ENCODE measurements at places on chromosomes 6 and 20. TPM values are rescaled to one million over a fixed set of nuclear protein-coding genes. Genes with fewer than 3 reads are reported as not detected.

DNA sequence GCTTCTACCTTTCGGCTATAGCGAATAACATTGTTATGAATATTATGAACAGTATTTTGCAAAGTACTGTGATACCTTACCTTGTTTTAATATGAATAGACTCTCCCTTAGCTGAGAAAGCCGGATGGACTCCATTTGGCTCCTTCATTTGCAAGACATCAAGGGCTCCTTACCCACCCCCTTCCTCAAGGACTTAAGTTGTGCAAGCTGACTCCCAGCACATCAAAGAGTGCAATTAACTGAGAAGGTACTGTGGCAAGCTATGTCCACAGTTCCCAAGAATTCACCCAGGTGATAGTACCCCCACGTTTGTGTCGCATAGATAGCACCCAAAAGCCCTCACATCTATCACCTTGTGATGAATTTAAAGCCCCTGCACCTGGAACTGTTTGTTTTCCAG is 11.2 kb downstream of the CST5 start:
- H3K27ac ChIP-seq: no peak overlapping the region
- H3K4me1 ChIP-seq: peaks cover 23% of the 10 kb centered on the region
- no peaks in the 10 kb centered on the region for H3K36me3 ChIP-seq
- no peak overlapping the region for H3K4me3 ChIP-seq
- H3K27me3 ChIP-seq: peaks cover 5% of the 10 kb centered on the region

DNA sequence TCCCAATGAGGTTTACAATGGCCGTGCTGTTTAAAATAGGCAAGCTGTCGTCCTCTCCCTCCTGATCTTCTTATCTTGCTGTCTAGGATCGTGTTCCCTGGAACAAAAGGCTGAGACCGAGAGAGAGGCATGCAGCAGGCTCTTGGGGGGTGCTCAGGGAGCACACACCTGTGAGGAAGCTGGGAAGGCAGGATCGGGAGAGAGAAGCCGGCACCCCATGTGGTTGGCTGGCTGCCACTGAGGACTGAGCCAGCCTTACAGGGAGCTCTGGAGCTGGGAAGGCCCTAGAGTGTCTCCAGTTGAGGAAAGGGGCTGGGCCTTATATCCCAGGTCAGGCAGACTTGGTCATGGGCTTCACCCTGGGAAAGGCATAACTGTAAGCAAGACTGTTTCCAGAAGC is 184.2 kb downstream of the LY86 start:
- no peaks in the 10 kb centered on the region for H3K36me3 ChIP-seq
- peaks cover 5% of the 10 kb centered on the region for H3K27me3 ChIP-seq
- H3K4me3 ChIP-seq: no peak overlapping the region
- H3K27ac ChIP-seq: no peak overlapping the region

DNA sequence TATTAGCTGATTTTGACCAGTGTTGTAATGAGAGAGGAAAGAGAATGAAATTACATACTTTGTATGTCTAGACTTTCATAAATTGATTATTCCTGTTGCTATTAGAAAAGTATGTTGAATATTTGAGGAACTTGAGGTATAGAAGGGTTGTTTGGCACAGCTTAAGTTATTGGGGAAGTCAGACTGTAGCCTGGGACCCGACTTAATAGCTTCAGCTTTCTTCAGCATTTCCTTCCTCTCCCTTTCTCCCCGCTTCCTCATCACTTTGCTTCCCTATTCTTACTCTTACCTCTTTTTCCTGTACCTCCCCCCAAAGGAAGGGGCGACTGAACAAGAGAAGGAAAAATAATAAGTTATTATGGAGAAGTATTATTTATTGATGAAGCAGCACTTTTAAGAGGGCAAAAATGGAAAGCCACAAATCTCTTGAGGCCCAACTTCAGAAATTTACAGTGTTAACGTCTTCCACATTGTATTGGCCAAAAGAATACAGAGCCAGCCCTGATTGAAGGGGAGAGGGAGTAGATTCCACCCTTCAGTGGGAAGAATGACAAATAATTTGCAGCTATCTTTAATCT is 7.4 kb downstream of the SENP6 start:
- no peak for DNase-seq
- H3K4me3 ChIP-seq: no peak overlapping the region
- H3K36me3 ChIP-seq: peaks cover 14% of the 10 kb centered on the region
- no peak overlapping the region for H3K27ac ChIP-seq

GRCh38 chr6:137200288-137200687 is 18.9 kb downstream of the IFNGR1 start:
- H3K27ac ChIP-seq: no peak overlapping the region
- H3K4me3 ChIP-seq: no peak overlapping the region
- peaks cover 27% of the 10 kb centered on the region for H3K36me3 ChIP-seq
- no peak for DNase-seq
- H3K27me3 ChIP-seq: no peaks in the 10 kb centered on the region

DNA sequence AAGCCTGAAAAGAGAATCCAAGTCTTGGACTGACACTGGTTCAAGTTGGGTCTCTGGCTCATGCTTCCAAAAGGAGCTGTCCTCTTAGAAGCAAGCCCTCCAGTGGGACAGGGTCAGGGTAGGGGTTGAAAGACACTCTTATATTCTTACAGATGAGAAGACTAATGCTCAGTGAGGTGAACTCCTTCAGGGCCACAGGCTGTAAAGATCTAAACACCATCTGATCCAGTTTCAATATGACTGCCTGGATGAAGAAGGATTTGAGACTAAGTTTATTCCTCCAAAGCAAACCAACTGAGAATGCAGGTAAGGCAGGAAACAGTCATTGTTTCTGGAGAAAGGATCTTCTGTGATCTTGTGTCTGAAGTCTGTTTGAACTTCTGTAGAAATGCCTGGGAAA is 99.0 kb upstream of the TAB2 start:
- H3K27me3 ChIP-seq: no peaks in the 10 kb centered on the region
- H3K4me1 ChIP-seq: peaks cover 20% of the 10 kb centered on the region
- H3K4me3 ChIP-seq: no peak overlapping the region
- H3K27ac ChIP-seq: peak overlapping the region; percentile 26
- no peak for DNase-seq

DNA sequence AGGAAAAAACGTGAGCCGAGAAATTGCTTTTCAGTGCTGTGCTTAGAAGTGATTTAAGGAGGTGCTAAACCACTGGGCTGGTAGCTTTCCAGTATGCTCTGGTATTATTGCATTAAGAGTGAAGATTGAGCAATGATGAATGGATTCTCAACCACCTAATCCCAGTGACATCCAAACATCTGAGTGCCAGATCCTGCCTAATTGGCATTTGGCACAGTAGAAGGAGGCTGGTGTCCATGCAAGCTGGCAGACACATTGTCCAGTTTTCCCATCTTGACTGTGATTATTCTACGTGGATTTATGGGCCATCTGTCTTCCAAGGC is 398.0 kb upstream of the PLCB4 start:
- no peaks in the 10 kb centered on the region for H3K36me3 ChIP-seq
- no peak for DNase-seq
- H3K27ac ChIP-seq: no peak overlapping the region
- peaks cover 2% of the 10 kb centered on the region for H3K27me3 ChIP-seq
- H3K4me1 ChIP-seq: peaks cover 7% of the 10 kb centered on the region
- H3K4me3 ChIP-seq: no peak overlapping the region

- no peaks in the 10 kb centered on the region for H3K36me3 ChIP-seq
- no peak overlapping the region for H3K4me3 ChIP-seq
- H3K27me3 ChIP-seq: no peaks in the 10 kb centered on the region
- DNase-seq: no peak
Observed at GRCh38 chr20:48180618-48181017, 395.3 kb upstream of the SULF2 start.

- H3K27me3 ChIP-seq: peaks cover 2% of the 10 kb centered on the region
- DNase-seq: peak; percentile 49
- peak overlapping the region; percentile 65 for H3K27ac ChIP-seq
- peaks cover 18% of the 10 kb centered on the region for H3K36me3 ChIP-seq
- H3K4me1 ChIP-seq: peaks cover 49% of the 10 kb centered on the region
- no peak overlapping the region for H3K4me3 ChIP-seq
Observed at GRCh38 chr20:64036346-64037198, 590 bp downstream of the C20orf204 start.

DNA sequence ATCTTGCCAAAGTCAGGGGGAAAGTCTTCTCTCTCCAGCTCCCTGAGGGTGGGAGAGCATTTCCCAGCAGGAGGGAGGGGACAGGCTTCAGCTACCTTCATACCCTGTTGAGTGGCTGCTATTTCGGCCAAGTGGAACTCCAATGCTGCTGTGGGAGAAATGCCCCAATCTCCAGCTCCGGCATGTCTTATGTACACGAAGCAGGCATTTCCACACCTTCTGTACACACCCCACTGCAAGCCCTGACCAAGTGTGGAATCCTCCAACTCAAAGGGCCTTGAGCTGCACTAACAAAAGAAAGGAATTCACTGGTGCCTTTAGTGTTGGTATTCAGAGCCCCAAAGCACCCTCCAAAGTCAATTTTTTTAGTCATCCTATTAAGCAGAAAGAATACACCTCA is 313.6 kb upstream of the NT5E start:
- no peaks in the 10 kb centered on the region for H3K4me1 ChIP-seq
- no peak overlapping the region for H3K27ac ChIP-seq
- no peak overlapping the region for H3K4me3 ChIP-seq
- H3K27me3 ChIP-seq: peaks cover 2% of the 10 kb centered on the region
- no peak for DNase-seq

DNA sequence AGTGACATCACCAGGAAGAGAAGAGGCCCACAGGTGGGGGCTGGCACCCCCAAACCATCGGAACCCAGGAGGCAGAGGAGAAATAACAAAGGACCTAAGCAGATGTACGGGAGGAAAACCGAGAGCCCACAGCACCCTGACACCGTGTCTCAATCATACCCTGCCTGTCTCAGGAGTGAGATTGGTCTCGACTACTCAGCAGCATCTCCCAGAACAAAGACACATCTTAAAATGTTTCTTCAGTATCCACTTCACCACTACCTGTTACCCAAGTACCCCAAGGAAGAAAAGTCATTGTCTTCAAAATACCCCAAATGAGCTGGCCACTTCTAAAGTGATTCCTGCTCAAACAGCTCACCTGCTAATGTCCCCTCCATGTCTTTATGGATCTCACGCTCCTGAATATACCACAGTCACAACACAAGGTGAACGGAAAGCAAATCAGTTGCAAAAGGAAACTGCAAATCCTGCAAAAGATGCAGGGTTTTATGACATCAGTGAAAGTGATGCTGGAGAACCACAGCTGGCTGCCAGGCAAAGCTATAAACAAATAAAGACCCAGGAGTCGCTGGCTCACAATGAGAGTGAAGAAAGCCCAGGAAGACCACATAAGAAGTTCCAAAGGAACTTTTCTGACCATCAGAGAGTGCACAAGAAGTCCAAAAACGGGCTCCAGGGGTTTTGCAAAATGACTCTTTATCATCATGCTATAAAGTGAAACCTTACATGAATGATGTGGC is 44.1 kb downstream of the PREX1 start:
- no peaks in the 10 kb centered on the region for H3K27me3 ChIP-seq
- H3K4me1 ChIP-seq: peaks cover 32% of the 10 kb centered on the region
- peaks cover 4% of the 10 kb centered on the region for H3K36me3 ChIP-seq
- no peak overlapping the region for H3K27ac ChIP-seq

DNA sequence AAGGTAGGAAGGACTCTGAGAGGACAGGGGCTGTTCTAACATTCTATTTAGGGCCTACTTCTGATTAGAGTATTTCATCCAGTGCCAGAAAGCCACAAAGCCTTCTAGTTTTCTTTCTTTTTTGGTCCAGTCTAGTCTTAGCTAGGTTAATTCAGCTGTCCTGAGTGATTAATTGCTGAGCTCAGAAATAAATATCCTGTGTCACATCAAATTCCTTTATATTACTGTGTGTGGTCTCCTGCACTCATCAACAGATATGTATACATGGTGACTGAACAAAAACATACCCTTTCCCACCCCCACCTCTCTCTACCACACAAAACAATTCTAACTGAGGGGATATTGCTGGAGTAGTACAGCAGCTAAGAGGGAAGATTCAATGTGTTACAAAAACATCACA is 601.5 kb upstream of the NRSN1 start:
- no peak for DNase-seq
- no peak overlapping the region for H3K4me3 ChIP-seq
- H3K36me3 ChIP-seq: no peaks in the 10 kb centered on the region
- no peaks in the 10 kb centered on the region for H3K4me1 ChIP-seq
- H3K27ac ChIP-seq: no peak overlapping the region

GRCh38 chr6:105873799-105874198 is 212.3 kb upstream of the PRDM1 start:
- H3K36me3 ChIP-seq: no peaks in the 10 kb centered on the region
- H3K4me3 ChIP-seq: no peak overlapping the region
- peaks cover 20% of the 10 kb centered on the region for H3K27me3 ChIP-seq
- peaks cover 11% of the 10 kb centered on the region for H3K4me1 ChIP-seq
- DNase-seq: no peak

DNA sequence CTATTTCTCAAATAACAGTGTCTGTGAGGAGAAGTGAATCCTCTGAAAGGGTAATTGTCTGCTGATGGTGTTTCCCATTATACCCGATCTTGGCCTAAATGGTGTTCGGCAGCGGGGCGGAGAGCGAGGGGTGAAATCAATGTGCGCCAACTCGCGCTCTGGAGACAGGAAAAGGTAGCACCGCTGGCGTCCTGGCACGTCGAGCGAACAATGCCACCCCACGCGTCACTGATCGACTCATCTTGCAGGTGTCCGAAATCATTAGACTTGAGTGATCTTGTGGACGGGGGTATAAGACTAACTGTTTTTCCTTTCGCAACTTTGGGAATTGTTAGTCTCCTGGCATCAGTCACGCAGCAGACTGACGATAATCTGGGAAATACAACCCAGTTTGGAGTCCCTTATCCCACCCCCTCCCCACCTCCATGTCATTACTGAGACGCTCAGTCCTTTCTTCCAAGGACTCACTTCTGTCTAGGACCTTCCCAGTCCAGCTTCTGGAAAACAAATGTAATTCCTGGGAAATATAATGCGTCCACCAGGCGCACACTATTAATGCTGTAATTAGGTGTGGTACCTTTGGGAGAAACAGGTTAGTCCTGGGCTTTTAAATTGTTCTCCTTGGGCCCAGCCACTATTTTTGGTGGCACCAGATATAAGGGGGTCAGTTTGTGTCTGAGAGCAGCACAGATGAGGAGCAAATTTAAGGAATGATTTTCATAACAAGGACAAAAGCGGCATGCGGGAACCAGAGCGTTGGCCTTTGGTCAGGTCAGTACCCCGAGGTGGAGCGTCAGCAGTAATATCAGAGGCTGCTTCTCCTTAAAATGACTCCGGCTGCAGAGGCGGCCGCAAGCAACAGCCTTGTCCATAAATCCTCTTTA is 2.3 kb downstream of the LINC00237 start:
- H3K4me3 ChIP-seq: peak overlapping the region; percentile 61
- H3K27ac ChIP-seq: no peak overlapping the region
- H3K27me3 ChIP-seq: peaks cover 68% of the 10 kb centered on the region

- H3K4me1 ChIP-seq: peaks cover 28% of the 10 kb centered on the region
- H3K27ac ChIP-seq: no peak overlapping the region
- peak overlapping the region; percentile 70 for H3K4me3 ChIP-seq
Observed at GRCh38 chr6:170288091-170288631, 2.7 kb downstream of the DLL1 start.

SYNDIG1 gene
- total RNA-seq: not detected

HLA-DMB gene
- 1.9 TPM for total RNA-seq

ATG5 gene
- total RNA-seq: 27.2 TPM

THBS2 gene
- not detected for total RNA-seq

FBXO30 gene
- total RNA-seq: 2.8 TPM

ZNF292 gene
- 81.8 TPM for total RNA-seq

CALHM4 gene
- total RNA-seq: not detected

PMEPA1 gene
- total RNA-seq: 1.6 TPM

GLP1R gene
- total RNA-seq: 0.70 TPM

ZSCAN12 gene
- total RNA-seq: 7.6 TPM

TSHZ2 gene
- 25.9 TPM for total RNA-seq

Measured in activated CD4-positive, alpha-beta T cell treated with anti-CD3 and anti-CD28 coated beads for 36 hours (primary cell).